ENCODE measurements at places on chromosomes 3 and 15. TPM values are rescaled to one million over a fixed set of nuclear protein-coding genes. Genes with fewer than 3 reads are reported as not detected.

DNA sequence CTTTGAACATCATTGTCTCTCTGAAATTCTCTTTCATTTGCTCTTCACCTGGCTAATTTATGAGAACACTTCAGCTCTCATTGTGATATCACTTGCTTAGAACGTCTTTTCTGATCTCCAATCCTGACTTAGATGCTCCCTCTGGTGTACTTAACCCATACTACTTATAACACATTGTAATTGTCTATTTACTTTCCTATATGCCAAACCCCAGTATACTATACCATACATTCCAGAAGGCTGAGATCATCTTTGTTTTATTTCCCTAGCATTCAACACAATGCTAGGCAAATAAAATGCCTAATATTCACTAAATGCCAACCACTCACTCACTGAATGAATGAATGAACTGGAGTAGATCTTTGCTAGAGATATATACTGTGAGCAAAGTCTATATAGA lies 27.0 kb upstream of the PEX5L start:
- no peak for DNase-seq

GRCh38 chr3:27910456-27910855 lies 188.3 kb upstream of the EOMES start:
- no peak for DNase-seq

DNA sequence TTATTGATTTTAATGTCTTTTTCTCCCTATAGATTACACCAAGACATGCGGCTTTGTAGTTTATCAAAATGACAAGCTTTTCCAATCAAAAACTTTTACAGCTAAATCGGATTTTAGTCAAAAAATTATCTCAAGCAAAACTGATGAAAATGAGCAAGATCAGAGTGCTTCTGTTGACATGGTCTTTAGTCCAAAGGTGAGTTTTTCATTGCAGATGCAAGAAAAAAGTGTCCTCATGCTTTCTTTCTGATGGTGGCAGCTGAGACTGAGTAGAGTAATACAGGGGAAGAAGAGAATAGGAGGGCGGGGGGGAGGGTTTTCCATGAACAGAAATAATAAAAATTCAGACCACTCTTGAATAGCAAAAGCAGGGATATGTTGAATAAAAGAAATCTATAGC lies 36.5 kb downstream of the ADGRG7 start:
- DNase-seq: no peak

The PLAAT1 gene
- 2.5 TPM for polyA plus RNA-seq

GRCh38 chr3:85790445-85791030 lies 831.7 kb downstream of the CADM2 start:
- no peak for DNase-seq

DNA sequence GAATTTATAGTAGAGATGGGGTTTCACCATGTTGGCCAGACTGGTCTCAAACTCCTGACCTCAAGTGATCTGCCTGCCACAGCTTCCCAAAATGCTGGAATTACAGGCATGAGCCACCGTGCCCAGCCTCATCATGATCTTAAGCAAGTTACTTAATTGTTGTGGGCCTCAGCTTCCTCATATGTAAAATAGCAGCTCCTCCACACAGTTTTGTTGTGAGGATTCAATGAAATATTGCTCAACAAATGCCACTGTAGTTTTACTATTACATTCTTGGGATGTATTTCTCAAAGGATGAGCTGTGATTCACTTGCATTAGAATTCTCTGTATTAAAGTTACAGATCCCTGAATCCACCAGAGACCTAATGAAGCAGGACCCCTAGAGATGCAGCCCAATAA lies 168.8 kb downstream of the ADAMTS9 start:
- DNase-seq: no peak

GRCh38 chr15:85771271-85771670 lies 23.5 kb downstream of the KLHL25 start:
- no peak for DNase-seq

The RTP1 gene
- polyA plus RNA-seq: not detected

DNA sequence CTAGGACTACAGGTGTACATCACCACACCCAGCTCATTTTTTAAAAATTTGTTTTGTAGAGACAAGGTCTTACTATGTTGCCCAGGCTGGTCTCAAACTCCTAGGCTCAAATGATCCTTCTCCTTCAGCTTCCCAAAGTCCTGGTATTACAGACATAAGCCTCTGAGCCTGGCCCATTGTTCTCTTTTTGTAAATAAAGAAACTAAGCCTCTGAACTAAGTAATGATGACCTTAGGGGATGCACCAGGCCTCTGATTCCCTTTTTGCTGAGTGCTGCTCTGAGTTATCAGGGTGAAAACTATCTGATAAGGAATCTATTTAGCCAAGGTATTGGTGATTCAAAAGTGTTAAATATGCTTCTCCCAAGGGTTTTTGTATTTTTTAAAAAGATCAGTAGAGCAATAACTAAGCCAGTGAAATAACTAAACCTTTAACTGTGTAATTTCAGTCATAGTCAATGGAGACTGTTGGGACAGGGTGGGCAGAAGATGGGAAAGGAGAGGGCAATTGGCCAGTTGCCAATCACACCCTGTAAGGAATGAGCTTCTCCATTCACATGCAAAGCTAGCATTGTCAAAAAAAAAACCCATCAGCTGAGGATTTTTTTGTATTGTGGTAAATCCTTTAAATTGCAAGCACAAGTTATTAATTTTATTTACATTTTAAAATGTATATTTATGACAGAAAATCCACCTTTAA lies 194.8 kb upstream of the PFN2 start:
- no peak for DNase-seq

DNA sequence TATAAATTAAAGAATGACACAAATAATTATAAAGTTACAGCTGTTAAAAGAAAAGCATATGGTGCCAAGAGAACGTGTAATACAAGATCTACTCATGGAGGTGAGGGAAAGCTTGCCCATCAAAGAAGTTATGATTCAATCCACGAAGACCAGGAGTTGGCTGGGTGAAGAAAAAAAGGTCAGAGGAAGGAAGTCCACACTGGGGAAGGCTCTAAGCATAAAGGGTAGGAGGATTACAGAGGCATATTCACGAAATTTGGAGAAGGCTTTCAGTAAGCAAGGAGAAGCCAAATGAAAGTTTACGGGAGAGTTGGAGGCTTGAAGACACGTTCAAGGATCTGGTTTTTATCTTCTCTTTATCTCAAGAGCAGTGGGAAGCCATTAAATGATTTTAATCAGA lies 1.8 kb upstream of the TGFBR2 start:
- no peak for DNase-seq

DNA sequence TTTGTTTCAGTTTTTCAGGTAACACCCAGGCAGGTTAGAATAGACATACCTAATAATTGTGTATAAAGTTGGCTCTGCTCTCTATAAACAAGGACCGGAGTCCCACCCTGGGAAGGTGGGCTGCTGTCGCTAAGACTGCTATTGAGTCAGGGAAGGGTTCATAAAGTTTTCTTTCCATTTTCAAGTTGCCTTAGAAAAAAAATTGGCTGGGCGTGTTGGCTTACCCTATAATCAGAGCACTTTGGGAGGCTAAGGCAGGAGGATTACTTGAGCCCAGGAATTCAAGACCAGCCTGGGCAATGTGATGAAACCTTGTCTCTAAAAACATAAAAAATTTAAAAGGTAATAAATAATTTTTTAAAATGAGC lies 11.3 kb upstream of the PIAS1 start:
- DNase-seq: no peak

DNA sequence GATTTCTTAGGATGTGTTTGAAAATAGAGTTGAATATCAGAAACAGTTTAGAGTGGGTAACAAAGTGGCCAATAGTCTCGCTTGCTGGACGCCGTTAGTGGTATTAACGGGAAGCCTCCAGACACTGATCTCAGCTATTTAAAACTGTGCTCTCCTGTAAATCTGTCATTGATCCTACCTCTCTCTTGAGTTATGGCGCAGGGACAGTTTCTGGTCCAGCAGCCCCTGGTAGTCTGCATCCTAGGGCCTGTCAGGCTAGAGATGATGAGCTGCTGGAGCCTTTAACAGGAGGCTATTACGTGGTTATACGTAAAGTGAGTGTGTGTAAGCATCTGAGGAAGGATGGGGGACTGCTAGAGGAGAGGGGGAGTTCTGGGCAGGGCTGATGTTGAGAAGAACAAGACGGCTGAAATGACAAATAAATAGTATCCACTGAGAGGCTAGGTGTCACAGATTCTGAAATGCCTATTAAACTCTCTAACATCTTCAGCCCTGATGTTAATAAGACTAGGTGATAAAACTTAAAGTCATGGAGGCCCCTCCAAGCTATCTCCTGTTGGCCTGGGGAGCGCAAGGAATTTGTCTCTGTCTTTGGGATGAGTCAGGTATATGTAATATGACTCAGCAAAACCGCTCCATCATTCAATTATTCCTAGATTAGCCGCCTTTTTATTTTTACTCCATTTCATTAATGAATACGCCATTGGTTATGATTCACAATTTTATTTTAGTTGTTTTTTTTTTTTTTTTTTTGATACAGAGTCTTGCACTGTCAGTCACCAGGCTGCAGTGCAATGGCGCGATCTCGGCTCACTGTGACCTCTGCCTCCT lies 155.7 kb downstream of the GREM1 start:
- no peak for DNase-seq

- DNase-seq: no peak
These were observed 33.4 kb downstream of the SLCO3A1 start for GRCh38 chr15:91886878-91887277.

GRCh38 chr15:40244961-40245523 lies 6.2 kb downstream of the PAK6 start:
- DNase-seq: no peak

DNA sequence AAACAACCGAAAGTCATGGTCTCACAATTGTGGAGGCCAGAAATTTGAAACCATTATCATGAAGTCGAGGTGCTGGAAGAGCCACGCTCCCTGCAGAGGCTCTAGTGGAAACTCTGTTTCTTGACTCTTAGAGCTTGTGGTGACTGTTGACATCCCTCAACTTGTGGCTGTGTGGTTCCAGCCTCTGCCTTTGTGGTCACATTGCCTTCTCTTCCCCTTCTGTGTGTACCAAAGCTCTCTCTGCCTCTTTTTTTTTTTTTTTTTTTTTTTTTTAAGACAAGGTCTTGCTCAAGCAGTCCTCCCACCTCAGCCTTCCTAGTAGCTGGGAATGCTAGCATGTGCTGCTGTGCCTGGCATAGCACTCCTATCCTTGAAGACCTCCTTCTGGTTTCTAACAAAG lies 48.7 kb upstream of the CRTC3 start:
- DNase-seq: no peak

GRCh38 chr15:64950888-64951287 lies 38.8 kb downstream of the SPG21 start:
- DNase-seq: no peak

The SCN11A gene
- 0.66 TPM for polyA plus RNA-seq

The TEX55 gene
- not detected for polyA plus RNA-seq

GRCh38 chr15:40340740-40341400 lies at the start of gene CCDC9B:
Gene CCDC9B (minus strand): TSS chr15:40340939. CDS start chr15:40340819, 120 bp downstream.
- no peak for DNase-seq

All from renal cortex interstitium (tissue), 15 donors.